ENCODE measurements at places on chromosomes 7 and 10.

- DNase-seq = no peak
Measured at GRCh38 chr7:51351661-51352060, 35.1 kb upstream of the COBL start.

- no peak for DNase-seq
Measured at GRCh38 chr10:17316488-17317170, 88.6 kb downstream of the VIM start.

DNA sequence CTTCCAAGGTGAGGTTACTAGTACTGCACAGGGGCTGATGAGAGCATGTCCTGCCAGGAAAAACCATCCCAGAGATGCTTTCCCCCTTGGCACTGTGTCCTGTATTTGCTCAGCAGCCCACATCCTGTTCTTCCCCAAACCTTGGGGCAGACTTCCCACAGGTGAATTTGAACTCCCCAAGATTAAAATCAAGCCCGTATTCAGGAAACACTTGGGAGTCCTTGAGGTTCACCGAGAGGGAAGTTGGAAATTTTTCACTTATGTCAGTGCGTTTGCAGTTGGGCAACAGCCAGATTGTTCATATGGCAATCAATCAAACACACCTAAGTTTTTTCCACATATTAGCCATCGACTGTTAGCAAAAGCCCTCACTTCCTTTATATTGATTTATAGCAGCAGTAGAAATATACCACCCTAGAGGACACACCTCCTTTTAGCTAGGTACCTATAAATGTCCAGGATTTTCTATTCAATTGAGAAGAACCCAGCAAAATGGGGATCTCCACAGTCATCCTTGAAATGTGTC lies at the start of gene DMBT1:
Gene DMBT1, plus strand, starts transcription at position 476 of the 526 bp plus-strand sequence. Its CDS starts 17 bp downstream, at position 493.
- DNase-seq = no peak

GRCh38 chr7:92698237-92698841 lies 108.1 kb upstream of the FAM133B start:
- DNase-seq = peak; percentile 67

Data from AG04449 (cell line).